T-helper 1 cell (primary cell): ENCODE measurements at places on chromosomes 12 and 14.

DNA sequence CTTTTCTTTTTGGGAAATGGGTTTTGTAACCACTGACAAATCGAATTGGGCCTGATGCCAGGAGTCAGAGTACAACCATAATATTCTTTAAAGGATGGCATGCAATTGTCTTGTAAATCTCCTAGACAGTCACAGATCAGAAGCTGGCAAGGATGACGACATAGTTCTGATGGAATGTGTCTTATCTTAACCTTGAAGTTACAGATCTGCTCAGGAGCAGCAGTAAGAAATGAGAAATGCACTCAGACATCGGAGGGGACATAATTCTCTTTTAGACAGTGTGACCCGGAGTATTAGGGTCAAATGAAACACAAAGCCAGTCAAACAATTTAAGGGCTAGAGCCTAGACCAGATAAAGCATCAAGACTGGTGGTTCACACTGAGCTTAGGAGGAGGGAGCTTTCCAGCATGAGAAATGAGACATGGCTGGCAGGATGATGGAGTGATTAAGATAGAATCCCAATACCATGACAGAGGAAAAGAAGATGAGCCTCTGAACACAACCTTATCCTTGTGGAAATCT, 17.5 kb downstream of the CBX5 start:
- DNase-seq = no peak

- DNase-seq = no peak
These were observed at the start of gene ACVRL1 for GRCh38 chr12:51907083-51907855. TSS of gene ACVRL1 (plus strand) at chr12:51907504. CDS start at chr12:51912475, 4,971 bp downstream.

DNA sequence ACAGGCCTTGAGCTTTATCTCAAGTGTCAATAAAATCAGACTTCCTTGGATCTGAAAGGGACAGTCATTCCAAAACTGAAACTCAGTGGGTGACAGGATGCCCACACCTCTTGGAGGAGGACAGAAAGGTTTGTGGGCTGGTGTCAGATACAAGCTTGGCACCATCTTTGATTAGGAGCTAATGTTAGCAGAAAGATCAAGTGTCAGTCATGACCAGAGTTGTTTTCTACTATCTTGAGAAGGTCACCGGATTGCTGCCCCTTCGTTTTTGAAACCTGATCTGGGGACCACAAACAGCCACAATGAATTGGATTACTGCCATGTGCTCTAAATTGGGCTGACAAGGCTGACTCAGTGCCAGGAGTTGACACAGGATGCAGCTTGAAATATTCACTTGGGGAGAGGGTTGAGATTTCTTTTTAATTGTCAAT, 88.3 kb downstream of the OTOGL start:
- no peak for DNase-seq

DNA sequence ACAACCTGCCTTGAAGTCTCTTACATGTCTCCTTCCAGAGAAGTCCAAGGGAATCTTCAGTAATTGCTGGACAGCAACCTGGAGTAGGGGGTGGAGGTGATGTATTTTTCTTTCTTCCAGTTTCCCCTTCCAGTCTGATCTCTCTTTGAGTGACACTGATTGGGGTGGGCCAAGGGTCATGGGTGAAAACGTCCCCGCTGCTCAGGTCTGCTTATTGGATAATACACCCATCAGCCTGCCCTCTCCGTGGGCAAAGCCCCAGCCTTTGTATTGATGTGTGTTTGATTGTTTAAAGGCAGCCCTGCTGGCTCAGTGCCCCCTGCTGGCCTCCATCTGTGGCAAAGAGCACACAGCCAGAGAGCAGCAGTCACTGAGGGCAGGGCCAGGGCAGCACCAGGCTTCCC, 35.7 kb upstream of the ATP2A2 start:
- DNase-seq = peak; percentile 32

DNA sequence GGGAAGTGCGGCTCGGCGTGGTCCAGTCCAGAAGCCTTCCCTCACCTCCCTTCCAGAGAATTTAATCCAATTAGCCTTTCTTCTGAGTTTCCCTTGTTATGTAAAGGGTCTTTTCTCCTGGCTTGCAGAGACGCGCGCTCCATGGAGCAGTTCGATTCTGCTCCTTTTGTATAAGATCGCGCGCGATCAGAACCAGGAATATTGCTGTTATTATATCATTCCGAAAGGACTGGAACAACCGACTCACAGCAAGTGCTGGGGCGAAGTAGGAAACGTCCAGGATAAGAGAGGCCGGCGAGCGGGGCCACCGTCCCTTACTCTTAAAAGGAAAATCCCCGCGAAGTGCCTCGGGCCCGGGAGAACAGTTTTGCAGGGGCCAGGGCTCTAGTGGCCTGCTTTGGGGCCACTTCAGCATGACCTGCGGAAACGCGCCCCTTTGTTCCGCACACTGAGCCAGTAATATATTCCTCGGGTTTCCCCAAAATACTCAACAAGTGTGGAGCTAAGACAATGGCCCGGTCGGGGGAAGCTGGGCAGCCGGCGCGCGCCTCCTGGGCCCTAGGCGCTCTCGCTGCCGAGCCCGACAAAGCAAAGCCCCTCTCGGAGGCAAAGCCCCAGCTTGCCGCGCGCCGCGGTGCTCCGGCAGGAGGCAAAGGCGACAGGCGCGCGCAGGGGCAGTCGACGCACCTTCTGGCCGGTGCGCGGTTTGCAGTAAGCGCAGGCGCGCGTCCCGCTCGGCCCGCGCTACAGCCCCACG, 2.9 kb downstream of the RFX4 start:
- no peak for DNase-seq

GRCh38 chr12:93115646-93116045, 186.6 kb upstream of the EEA1 start:
- no peak for DNase-seq

- DNase-seq = no peak
These were observed 60.1 kb downstream of the TSPAN9 start for GRCh38 chr12:3137268-3137781.

- no peak for DNase-seq
These were observed 211.6 kb downstream of the DUSP6 start for GRCh38 chr12:89140602-89141238.

DNA sequence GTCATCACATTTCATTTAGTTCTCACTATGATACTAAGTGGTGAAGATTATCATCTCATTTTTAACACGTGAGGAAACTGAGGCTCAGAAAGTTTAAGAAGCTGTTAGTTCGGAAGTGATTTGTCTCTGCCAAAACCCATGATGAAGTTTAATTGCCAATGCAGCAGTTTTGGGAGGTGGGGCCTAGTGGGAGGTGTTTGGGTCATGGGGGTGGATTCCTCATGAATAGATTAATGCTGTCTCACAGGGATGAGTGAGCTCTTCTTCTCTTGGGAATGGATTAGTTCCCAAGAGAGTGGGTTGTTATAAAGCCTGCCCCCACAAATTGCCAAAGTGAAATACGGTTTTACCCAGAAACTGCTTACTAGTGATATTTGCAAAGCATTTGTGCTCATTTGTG, 91.5 kb upstream of the IGF1 start:
- no peak for DNase-seq

DNA sequence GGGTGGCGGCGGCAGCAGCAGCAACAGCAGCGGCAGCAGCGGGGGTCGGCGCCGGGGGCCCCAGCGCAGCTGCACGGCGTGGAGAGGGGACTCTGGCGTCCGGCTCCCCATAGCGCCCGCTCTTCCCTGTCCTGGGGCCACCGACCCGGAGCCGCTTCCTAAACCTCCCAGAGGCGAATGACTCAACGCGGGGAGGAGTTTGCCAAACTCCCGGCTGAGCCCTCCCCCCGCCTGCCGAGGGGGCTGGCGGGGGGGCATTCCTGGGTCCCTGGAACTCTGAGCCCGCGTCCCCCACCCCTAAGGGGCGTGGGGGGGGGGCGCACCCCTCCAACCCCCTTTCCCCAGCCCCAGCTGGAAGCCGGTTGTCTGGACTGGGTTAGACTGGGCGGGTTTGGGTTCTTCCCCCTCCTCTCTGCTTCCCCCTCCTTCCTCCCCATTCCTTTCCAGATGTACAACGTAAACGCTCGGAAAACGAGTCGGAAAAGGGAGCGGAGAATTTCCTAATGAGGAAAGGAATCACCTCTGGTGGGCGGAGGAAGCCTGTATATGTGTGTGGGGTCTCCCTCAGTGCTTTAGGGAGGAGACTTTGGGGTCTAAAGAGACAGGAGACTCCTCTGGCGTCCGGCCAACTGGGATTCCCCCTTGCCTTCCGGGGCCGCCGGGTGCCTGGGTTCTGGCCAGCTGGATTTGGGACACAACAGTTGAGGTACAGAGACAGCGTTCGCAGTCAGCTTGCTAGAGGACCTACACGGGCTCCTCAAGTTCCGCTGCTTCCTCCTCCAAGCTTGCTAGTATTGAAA, at the start of gene ITGA5:
Gene ITGA5, minus strand, starts transcription at position 179 of the 800 bp plus-strand sequence. Its CDS starts 68 bp downstream, at position 111.
- DNase-seq = no peak
